A172 (cell line): ENCODE measurements at places on chromosomes 2 and 18. TPM values are rescaled to one million over a fixed set of nuclear protein-coding genes. Genes with fewer than 3 reads are reported as not detected.

- DNase-seq: no peak
Observed at GRCh38 chr2:143063612-143064200, 65.5 kb upstream of the ARHGAP15 start.

GRCh38 chr18:2400701-2401196 is 170.6 kb downstream of the METTL4 start:
- DNase-seq: no peak

- DNase-seq: no peak
Observed at GRCh38 chr2:85642725-85643124, 25.3 kb downstream of the SFTPB start.

- no peak for DNase-seq
Observed at GRCh38 chr2:66185497-66186054, 249.3 kb upstream of the MEIS1 start.

GRCh38 chr2:42841344-42841743 is 49.0 kb upstream of the HAAO start:
- no peak for DNase-seq

DNA sequence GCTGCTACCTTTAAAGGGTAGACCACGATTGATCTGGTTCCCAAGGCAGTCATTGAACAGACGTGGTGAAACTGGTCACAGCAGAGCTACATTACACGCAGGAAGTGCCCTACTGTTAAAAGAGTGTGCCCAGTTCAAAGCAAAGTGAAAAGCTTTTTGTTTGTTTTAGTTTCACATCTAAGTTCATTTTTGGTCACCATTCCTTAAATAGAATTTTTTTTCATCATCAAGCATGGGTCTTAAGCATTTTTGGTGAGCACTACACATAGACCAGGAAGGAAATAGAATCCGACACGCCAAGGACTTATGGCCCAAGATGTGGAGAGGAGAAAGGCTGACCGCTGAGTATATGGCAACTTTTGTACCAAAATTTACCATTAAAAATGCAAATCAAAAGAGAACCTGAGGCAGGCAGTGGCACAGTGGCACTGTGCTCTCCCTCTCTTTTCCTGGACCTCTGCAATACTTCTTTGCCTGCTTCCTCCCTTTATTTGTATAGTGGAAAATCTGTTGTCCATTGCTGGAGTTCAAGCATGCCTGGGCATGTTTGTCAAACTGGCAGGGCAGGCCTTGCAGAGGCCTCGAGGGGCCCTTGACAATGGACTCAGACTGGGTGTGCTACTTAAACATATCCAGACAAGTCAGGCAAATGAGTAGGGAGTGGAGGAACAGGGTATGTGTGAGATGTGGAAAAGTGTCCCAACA is 42.6 kb upstream of the HNRNPA3 start:
- no peak for DNase-seq

GRCh38 chr2:36411962-36412444 is 56.4 kb downstream of the CRIM1 start:
- no peak for DNase-seq

DNA sequence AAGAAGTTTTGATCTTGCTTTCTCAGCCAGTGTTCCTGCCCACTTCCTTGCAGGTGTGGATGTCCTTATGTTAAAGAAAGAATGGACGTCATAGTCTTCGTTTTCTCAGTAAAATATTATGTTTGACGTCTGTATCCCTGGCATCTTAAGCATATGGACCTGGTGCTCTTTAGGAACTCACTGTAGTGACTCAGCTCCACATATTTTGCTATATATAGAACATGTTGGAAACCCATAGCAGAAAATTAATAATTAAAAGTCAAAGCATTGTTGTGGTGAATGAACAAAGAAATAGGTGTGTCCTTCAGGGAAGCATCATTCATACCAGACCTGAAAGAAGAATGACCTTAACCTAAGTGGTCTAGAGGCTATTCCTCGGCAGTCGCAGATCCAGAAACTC is 196.1 kb downstream of the MCFD2 start:
- DNase-seq: peak; percentile 36

GRCh38 chr2:88614497-88615157 is 12.6 kb downstream of the EIF2AK3 start:
- DNase-seq: no peak

GRCh38 chr2:230128623-230129342 is 60.1 kb upstream of the SLC16A14 start:
- DNase-seq: no peak

DNA sequence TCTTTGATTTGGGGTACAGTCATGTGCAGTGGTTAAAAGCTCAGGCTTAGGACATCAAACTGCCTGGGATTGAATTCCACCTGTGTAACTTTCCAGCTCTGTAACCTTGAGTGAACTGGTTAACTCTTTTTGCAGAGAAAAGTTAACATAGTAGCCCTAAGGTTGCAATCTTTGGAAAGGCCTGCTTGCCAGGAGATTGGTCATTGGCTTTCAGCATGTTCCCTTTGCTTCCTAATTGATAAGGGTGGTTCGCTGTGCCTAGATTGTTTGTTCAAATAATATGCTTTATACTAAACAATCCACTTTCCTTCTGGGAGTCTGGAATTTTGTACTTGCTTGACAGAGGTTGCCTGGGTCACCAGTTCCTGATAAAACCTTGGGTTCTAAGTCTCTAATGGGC is 86.8 kb downstream of the PIK3C3 start:
- no peak for DNase-seq

GRCh38 chr2:189854940-189855339 is 70.7 kb downstream of the PMS1 start:
- no peak for DNase-seq

DNA sequence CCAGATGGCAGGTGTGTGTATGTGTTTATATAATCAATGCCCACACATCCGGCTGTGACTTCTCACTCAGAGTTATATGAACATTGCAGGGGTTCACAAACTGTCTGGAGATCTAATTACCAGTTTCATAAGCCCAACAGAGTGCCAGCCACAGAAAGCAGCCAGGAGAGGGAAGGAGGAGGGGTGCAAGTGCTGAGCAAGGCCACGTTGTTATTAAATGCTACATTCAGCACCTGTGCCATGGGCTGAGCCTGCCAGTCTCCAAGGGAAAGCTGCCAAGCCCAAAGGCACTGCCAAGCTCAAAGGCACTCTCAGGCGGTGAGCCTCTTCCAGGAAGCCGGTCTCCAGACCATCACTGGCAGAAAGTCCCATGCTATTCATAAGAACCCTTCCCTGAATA is 17.4 kb downstream of the XDH start:
- no peak for DNase-seq

GRCh38 chr2:29114946-29115609 is at the start of gene CLIP4:
Gene CLIP4 (plus strand): TSS chr2:29115415. CDS start chr2:29121389, 5,974 bp downstream.
- DNase-seq: peak; percentile 19

DNA sequence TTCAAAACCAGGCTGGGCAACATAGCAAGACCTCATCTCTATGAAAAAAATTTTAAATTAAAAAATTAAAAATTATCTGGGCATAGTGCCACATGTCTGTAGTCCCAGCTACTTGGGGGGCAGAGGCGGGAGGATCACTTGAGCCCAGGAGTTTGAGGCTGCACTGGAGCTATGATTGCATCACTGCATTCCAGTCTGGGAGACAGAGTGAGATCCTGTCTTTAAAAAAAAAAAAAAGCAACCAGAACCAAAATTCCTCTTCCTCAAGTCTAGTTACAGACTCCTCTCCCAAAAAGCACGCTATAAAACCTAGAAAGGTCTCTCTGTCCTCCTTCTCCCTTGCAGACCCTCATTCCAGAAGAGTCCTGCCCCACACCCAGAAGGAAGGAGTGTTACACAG is 23.9 kb downstream of the TNFAIP6 start:
- DNase-seq: no peak

ST8SIA5 gene
- not detected in 2 replicates for total RNA-seq

RHOB gene
- total RNA-seq: 105 and 175 TPM in 2 replicates

DYNAP gene
- total RNA-seq: not detected in 2 replicates

SCN7A gene
- 0.02 TPM in 1 of 2 replicates, not detected in the other for total RNA-seq

CACNB4 gene
- total RNA-seq: 1.8 and 2.2 TPM in 2 replicates

NR4A2 gene
- 0.10 TPM in 2 replicates for total RNA-seq

MC4R gene
- total RNA-seq: 2.7 and 3.9 TPM in 2 replicates

MALL gene
- 184 and 298 TPM in 2 replicates for total RNA-seq

TRIM43 gene
- total RNA-seq: not detected in 2 replicates
